ENCODE measurements at places on chromosomes 5 and 9. TPM values are rescaled to one million over a fixed set of nuclear protein-coding genes. Genes with fewer than 3 reads are reported as not detected.

DNA sequence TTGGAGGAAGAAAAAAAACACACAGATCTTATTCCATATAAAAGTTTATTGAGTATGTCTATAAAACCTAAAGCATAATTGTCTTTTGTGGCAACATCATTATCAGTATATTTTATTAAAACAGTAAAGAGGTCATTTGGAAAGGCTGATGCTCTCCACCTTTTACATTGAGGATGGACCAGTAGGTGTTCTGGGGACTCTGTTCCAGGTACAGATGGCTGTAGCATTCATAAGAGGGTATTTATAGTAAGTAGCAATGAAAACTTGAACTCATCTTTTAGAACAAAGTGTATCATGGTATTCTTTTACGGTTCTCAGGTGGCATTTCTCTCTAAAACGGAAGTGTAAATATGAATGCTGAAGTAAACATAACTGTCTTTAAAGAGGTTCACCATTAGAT lies 1.8 kb downstream of the GABRA6 start:
- no peaks in the 10 kb centered on the region for H3K27me3 ChIP-seq
- no peak overlapping the region for H3K4me3 ChIP-seq
- no peaks in the 10 kb centered on the region for H3K4me1 ChIP-seq
- H3K36me3 ChIP-seq, result no peaks in the 10 kb centered on the region
- H3K27ac ChIP-seq, result no peak overlapping the region

GRCh38 chr5:159971931-159972461 lies 36.9 kb upstream of the TTC1 start:
- no peaks in the 10 kb centered on the region for H3K36me3 ChIP-seq
- H3K4me1 ChIP-seq, result no peaks in the 10 kb centered on the region
- no peak overlapping the region for H3K27ac ChIP-seq
- DNase-seq, result no peak

GRCh38 chr5:89095341-89095740 lies 212.4 kb upstream of the MEF2C start:
- no peak overlapping the region for H3K27ac ChIP-seq
- no peaks in the 10 kb centered on the region for H3K4me1 ChIP-seq
- H3K27me3 ChIP-seq, result no peaks in the 10 kb centered on the region

GRCh38 chr9:130995086-130996011 lies 13.6 kb upstream of the LAMC3 start:
- H3K4me1 ChIP-seq, result peaks cover 15% of the 10 kb centered on the region
- no peaks in the 10 kb centered on the region for H3K36me3 ChIP-seq
- H3K4me3 ChIP-seq, result no peak overlapping the region
- no peak overlapping the region for H3K27ac ChIP-seq
- no peak for DNase-seq

GRCh38 chr5:27020973-27021372 lies 17.4 kb downstream of the CDH9 start:
- H3K27me3 ChIP-seq, result no peaks in the 10 kb centered on the region
- H3K4me3 ChIP-seq, result no peak overlapping the region
- no peaks in the 10 kb centered on the region for H3K4me1 ChIP-seq
- H3K27ac ChIP-seq, result no peak overlapping the region
- DNase-seq, result peak; percentile 2
- H3K36me3 ChIP-seq, result no peaks in the 10 kb centered on the region

The STKLD1 gene
- polyA plus RNA-seq, result 1.5 TPM
